ENCODE measurements at places on chromosomes 4 and X. TPM values are rescaled to one million over a fixed set of nuclear protein-coding genes. Genes with fewer than 3 reads are reported as not detected.

Gene OSTC
- 479 TPM for total RNA-seq

Gene RASL11B
- 0.28 TPM for total RNA-seq

Gene CSTF2
- total RNA-seq: 30.3 TPM

Gene MFAP3L
- 0.36 TPM for total RNA-seq

Gene C4orf50
- total RNA-seq: not detected

All from IMR-90 (cell line).